ENCODE measurements at places on chromosomes 5 and 9.

- no peak for DNase-seq
These were observed 190.9 kb upstream of the TUT7 start for GRCh38 chr9:86545090-86545489.

DNA sequence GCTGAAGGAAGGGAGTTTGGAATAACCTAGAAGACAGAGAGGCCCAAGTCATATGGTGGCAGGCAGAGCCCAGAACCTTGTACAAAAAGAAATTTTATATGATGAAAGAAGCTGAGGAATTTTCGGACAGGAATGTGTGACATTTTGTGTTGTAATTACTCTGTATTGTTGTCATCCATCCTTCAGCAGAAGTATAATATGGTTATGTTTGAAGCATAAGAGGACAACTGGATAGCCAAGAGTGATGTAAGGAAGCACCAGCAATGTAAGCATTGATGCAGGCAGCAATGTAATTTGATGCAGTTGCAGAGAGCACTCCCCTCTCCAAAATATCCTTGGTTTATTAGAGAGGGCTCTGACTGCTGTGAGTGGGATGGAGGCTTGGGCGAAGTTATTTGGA is 19.1 kb upstream of the SNX2 start:
- no peak for DNase-seq

- no peak for DNase-seq
These were observed 6.9 kb downstream of the PCYOX1L start for GRCh38 chr5:149364719-149365118.

DNA sequence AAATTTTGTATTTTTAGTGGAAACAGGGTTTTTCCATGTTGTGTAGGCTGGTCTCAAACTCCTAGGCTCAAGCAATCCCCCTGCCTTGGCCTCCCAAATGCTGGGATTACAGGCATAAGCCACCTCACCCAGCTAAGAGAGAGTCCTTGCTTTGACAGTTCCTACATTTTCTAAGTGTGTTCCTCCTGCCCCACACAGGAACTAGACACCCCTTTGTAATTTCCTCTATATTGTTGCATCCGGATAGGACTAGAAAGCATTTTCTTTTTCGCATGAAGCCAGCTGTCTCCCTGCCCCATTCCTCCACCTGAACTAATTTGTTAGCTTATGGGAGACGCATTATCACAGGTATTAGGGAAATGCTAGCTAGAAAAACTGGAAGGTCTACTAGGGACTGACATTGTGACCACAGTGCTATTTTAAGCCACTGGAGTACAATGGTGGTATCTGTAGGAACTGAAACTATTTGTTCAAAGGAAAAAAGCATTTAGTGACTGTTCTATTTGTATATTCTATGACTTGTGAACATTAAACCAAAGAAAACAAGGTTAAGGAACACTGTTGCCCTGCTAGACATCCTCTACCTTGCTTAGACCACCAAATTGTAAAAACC is 214.1 kb downstream of the SMARCA2 start:
- no peak for DNase-seq

DNA sequence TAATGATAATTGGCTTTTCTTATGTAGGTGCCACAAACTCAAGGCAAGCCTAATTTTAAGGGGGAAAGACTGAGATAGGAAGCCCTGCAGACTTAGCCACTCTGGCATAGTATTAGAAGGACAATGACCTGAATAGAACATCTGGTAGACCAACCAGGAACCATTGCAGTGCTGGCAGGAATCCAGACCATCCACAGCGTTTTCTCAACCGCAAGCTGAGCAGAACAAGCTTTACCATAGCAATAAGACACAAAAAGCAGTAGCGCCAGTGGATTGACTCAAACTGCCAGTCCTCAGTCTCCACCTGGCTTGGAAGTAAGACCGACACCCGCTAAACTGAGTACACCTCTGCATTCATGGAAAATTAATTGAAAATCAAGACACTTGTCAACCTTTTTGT is 141.3 kb upstream of the LPAR1 start:
- DNase-seq: peak; percentile 70

GRCh38 chr5:67192719-67193438 is 3.7 kb downstream of the CD180 start:
- DNase-seq: no peak

GRCh38 chr5:112264151-112264550 is 154.9 kb downstream of the EPB41L4A start:
- DNase-seq: no peak

- peak; percentile 90 for DNase-seq
These were observed 1.2 kb downstream of the ARRDC3 start for GRCh38 chr5:91381774-91382359.

DNA sequence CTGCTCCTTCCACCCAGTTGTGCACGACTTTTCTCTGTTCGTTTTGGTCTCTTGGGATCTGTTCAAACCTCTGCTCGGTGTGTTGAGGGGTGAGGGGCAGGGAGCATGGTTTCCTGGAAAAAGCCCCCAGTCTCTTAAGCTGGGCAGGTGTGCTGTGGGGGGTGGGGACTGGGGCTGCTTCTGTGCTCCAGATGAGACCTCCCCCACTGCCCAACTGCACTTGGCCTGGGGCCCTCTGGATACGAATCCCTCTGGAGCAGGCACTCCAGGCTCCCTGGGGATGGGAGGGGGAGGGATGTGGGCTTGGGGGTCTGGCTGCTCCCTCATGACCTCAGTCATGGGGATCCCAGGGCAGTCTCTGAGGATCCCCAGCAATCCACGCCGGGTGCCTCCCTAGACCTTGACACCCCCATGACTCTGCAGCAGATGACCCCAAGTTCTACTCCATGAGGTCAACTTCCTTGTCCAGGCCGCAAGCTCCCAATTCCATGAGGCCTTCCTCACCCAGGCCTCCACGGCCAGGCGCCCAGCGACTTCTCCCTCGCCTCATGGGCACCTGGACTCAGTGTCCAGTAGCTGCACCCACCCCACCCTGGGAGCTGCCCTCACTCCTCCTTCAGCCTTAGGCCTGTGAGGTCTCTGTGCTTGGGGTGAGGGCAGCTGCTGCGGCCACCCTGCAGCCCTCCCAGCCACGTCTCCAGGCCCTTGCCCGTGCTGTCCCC is 5.9 kb upstream of the AHRR start:
- DNase-seq: no peak
